ENCODE measurements at places on chromosomes 16 and 17.

DNA sequence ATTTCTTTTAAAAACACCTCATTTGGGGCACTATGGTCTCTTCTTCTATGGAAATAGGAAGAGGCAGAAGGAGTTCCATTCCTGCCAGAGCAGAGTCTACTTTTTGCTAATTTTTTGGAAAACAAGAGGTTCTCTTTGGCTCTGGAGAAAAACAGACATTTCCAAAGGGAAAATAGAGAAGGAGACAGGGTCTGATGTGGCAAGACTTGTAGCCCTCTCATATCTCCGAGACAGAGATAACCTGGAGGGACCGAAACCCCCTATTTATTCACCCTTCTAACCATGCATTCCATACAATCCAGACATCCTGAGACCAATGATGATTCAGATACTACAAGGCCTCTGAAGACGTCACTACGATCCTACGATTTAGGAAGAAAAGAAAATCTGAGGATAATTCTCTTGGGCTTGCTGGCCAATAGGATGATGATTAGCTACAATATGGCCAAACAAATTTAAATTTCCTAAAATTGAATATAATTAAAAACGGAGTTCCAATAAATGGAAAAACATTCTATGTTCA lies 70.2 kb downstream of the HIC1 start:
- DNase-seq = no peak

GRCh38 chr17:76088868-76089576 lies 10.0 kb downstream of the ZACN start:
- no peak for DNase-seq

- no peak for DNase-seq
Observed at GRCh38 chr17:17355426-17355825, 52.3 kb downstream of the NT5M start.

DNA sequence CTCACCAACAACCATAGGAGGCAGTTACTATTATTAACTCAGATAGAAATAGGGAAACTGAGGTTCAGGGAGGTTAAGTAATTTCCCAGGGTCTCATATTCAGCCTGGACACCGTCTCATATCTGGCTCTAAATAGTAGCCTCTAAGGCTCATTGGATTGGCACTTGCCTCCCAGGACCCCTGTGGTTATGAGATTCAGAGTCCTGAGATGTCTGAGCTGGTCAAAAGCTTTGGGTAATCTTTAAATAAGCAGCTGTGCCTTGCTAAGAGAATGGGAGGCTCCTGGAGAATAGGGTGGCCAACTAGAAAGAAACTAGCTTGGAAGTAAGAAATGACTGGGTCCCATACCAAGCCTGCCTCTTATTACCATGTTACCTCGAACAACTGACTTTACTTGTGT lies 50.3 kb upstream of the CRHR1 start:
- DNase-seq = no peak

GRCh38 chr17:49015179-49015923 lies 18.2 kb downstream of the IGF2BP1 start:
- no peak for DNase-seq

DNA sequence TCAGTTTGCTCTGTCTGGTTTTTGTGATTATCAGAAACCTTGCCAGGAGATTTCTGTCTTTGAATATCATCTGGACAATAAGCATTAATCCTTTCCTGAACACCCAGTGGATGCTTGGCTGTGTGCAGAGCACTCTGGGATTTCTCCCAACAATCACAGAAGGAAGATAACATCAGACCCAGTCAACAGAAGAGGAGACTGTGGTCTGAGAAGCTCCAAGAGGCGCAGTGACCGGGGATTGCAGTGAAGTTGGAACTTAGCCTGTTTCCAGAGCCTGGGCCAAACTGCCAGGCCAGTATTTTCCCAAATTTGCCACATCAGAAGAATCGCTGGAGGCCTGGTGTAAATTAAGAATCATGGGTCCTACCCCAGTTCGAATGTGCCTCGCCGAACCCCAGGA lies 264.7 kb downstream of the C16orf95 start:
- DNase-seq = no peak
